ENCODE measurements at places on chromosomes 1 and 21.

GRCh38 chr1:7407980-7408770, 362.9 kb upstream of the VAMP3 start:
- no peak for DNase-seq

DNA sequence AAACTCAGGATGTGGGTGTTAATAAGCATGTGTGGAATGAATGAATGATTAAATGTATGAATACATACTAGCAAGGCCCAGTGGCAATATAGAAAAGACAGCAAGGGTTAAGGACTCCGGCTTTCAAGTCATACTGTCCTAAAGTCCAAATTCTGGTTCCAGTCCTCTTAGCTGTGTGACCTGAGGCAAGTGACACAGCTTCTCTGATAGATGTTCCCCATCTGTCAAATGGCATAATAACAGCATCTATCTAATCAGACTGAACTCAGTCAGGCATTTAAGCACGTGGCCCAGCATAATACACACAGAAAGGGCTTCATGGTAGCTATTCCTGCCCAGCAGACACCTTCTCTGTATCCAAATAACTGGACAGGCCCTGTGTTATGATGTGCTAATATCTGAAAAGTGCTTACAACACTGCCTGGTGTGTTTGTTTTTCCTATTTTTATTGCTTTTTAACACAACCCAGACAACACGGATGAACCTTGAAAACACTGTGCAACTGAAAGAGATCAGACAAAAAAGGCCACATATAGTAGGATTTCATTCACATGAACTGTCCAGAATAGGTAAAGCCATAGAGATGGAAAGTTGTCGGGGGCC, 12.4 kb downstream of the ASAP3 start:
- DNase-seq: no peak

- DNase-seq: no peak
Measured at GRCh38 chr1:37714689-37715088, 22.4 kb downstream of the CDCA8 start.

DNA sequence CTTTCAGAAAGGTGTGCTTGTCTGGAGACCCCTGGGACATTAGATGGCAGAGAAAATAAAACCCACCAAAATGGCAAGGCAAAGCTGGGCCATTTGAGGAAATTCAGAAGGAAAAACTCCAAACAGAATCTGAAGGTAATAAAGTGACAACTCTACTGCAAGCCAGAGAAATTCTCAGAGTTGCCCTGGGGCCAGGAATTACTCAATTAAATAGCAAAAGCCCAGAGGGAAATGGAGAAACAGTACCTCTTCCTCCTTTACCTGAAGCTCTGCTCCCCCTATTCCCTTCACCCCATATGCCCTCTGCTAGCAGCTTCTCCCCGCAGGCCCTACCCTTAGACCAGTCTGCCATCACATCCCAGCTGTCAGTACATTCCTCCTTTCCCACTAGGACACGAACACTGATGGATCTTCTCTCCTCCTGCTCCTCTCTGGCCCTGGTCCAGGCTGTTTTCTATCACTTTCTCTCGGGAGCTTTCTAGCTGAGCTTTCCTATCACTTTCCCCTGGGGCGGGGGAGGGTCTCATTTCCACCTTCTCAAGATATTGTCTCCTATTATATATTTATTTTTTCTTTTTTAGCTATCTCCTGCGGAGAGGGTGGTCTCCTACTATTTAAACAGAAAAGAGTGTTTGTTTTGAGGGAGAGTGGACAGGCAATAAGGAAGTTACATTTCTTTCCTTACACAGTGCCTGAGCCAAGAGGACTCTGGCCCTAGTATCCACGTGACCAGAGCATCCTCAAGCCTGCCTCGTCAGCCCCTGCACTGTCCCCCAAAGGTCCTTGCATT, 47.7 kb upstream of the RBM15 start:
- DNase-seq: no peak

GRCh38 chr1:67840449-67840848, 7.2 kb upstream of the GNG12 start:
- DNase-seq: no peak

GRCh38 chr1:55959136-55959548, 620.2 kb downstream of the PLPP3 start:
- no peak for DNase-seq

GRCh38 chr1:225480825-225481434, 53.1 kb upstream of the LBR start:
- DNase-seq: no peak

DNA sequence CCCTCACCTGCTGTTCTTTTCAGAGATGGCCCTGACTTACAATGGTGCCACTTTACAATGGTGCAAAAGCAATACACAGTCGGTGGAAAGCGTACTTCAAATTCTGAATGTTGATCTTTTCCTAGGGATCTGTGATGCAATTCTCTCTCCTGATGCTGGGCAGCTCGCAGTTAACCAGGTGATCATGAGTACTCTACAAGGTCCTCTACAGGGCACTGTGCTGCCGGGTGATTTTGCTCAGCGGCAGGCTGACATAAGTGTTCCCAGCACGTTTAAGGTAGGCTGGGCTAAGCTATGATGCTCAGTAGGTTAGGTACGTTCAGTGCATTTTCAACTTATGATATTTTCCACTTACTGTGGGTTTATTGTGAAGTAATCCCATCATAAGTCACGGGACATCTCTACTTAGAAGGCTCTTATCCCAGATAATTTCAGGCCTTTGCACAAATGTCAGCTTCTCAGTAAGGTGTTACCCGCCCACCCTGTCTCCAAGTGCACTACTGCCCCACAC, 126.5 kb downstream of the KCNN3 start:
- DNase-seq: peak; percentile 84

DNA sequence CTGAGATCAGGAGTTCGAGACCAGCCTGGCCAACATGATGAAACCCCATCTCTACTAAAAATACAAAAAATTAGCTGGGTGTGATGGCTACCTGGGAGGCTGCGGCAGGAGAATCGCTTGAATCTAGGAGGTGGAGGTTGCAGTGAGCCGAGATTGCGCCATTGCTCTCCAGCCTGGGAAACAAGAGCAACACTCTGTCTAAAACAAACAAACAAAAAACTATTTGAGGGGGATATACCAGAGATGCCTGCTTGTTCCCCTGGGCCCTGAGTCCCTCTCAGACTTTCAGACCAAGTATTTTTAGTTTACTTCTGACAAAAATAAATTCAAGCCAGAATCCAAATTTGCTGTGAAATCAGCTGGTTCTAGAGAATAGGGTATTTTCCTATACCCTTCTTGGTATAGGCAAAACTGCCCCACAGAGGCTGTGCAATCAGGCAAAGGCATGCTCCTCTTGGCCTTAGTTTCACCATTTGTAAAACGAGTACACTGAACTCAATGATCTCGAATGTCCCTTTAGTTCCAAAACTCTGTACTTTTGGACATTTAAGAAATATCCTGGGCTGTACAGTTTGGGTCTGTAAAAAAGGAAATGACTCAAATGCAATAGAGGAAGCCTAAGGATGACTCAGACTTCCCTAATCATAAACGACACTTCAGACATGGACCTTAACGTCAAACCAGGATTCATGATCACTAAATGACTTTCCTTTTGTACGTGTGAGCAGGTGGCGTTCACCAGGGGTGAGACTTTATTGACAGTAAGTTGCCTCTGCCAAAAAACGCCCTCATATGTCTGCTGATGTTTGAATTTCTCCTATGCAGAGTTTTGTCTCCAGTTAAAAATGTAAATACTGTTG, 16.1 kb downstream of the ENSA start:
- no peak for DNase-seq

GRCh38 chr21:17440969-17441368, 71.9 kb upstream of the CXADR start:
- no peak for DNase-seq

- DNase-seq: no peak
Measured at GRCh38 chr1:229017091-229017490, 253.8 kb upstream of the RAB4A start.

- no peak for DNase-seq
Measured at GRCh38 chr1:68293609-68294366, 61.5 kb upstream of the WLS start.

DNA sequence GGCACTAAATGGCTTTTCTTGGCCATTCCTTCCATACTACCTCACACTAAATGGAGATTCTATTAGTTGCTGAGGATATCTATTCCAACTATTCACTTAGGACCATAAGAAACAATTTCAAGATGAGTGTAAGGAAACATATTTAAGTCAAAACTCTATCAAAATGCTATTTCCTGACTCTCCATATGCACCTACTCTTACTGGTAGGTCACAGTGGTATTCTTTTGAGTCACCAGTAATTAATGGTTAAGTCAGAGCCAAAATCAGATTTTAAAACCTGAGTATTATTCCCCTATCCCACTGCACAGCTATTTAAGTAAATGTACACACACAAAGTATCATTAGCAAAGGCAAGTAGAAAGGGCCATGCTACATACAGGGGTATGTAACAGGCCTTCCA, 50.3 kb downstream of the ARID4B start:
- DNase-seq: no peak

DNA sequence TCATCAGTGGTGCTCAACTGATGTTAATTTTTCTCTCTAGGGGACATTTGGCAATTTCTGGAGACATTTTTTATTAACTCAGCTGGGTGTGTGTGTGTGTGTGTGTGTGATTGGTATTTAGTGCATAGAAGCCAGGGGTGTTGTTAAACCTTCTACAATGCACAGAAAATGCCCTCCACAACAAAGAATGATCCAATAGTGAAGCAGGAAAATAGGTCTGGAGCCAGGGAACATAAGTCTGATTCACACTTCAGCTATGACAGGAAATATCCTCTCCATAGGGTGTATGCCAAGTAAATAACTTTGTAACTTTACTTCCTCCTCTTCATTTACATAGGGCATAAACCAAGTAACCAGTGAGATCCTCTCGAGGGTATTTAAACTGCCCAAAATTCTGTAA, 25.1 kb upstream of the TMEM61 start:
- DNase-seq: no peak

GRCh38 chr1:112761714-112762480, 46.8 kb upstream of the PPM1J start:
- DNase-seq: peak; percentile 82

DNA sequence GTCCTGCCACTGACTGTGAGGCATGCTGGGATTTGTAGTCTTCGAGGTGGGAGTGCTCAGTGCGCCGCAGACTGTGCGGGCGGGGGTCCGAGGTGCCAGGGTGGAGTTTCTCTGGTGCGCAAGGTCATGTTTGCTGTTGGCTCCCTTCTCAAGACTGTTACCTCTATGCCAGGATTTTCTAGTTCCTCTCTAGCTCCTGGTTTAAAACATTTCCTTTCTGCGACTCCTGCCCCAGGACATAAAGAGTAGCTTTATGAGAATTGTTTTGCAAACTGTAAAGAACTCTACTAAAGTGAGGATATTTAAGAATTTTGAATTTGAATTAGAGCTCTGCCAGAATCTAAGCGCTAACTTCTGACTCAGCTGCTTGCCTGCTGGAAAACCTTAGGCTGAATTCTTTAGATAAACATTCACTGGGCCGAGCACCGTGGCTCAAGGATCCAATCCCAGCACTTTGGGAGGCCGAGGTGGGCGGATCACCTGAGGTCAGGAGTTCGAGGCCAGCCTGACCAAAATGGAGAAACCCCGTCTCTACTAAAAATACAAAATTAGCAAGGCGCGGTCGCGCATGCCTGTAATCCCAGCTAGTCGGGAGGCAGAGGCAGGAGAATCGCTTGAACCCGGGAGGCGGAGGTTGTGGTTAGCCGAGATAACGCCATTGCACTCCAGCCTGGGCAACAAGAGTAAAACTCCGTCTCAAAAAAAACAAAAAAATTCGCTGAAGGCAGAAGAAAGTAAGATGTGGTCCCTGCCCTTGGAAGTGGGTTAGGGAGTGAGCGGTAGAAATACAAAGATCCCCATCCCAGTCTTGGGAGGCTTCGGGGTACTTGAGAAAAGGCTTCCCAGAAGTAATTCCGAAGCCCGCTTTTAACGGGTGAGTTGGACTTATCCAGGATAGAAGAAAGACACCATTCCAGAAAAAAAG, 992 bp upstream of the USP48 start:
- DNase-seq: peak; percentile 68

GRCh38 chr1:101313356-101313755, 76.5 kb downstream of the S1PR1 start:
- DNase-seq: no peak

DNA sequence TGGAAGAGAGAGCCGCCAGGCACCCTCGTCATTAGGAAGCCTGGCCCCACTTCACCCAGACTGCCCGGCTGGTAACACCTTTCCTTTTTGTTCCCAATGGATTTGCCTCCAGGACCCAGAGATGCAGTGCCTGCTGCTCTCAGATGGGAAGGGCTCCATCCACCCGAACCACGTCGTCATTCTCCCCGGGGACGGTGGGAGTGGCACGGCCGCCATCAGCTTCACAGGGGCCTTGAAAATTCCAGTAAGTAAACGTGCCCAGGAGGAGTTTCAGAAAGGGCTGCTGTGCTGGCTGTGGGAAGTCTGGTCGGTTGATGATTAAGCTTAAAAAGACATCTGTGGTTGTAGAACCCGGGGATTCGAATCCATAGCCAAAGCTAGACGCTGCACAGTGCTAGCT, 45.2 kb downstream of the SLC37A1 start:
- no peak for DNase-seq

DNA sequence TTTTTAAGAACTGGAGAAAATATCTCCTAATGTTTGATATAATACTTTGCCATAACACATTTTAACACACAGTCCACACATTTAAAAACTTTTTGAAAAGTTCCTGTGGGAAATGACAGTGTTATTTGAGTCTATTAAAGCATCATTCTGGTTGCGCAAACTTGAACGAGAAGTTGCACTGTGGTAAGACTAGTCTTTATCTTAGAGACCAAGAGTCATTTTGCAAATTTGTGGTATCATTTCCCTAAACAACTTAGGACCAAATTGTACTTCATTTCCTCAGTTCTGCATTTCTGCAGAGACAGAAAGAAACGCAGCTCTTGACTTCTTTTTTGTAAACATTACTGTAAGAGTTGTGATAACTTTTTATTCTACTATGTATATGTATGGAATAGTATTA, at the start of gene RGS18:
RGS18 (plus strand) TSS at position 282 of the 400 bp plus-strand sequence. CDS start 176 bp downstream, outside the sequence.
- DNase-seq: no peak

GRCh38 chr1:12549460-12550349, 68.3 kb downstream of the DHRS3 start:
- DNase-seq: no peak

- DNase-seq: no peak
Measured at GRCh38 chr1:78234496-78234895, 188.7 kb downstream of the GIPC2 start.

- no peak for DNase-seq
Measured at GRCh38 chr1:28642056-28642846, 616 bp downstream of the TAF12 start.

DNA sequence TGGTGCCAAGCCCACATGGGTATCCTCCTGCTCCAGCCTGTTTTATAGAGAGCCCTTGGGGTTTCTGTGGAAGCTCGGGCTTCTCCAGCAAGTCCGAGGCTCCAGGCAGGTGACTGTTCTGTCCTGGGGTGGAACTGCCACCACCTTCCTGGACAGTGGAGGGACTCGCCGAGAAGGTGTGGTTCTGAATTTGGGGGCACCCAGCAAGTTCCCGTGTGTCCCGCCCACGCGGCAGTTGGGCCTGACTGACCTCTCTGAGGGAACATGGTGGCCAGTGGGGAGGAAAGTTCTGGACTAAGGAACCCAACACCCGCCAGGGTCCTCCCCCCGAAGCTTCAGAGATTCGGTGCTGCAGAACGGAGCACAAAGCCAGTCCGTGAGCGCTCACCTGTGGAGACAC, 158.1 kb upstream of the C1orf174 start:
- no peak for DNase-seq

GRCh38 chr1:177589166-177589565, 380.7 kb downstream of the SEC16B start:
- DNase-seq: no peak

GRCh38 chr1:234869182-234870019, 259.2 kb downstream of the TOMM20 start:
- DNase-seq: no peak

- DNase-seq: no peak
Measured at GRCh38 chr1:88685259-88685620, 1.2 kb downstream of the PKN2 start.

- DNase-seq: no peak
Measured at GRCh38 chr1:108107658-108108057, 92.5 kb downstream of the SLC25A24 start.

All from NCI-H187 treated with DMSO at 0.1 percent for 48 hours (cell line).